Dermis blood vessel endothelial cell (primary cell): ENCODE measurements at places on chromosomes 1 and 21. TPM values are rescaled to one million over a fixed set of nuclear protein-coding genes. Genes with fewer than 3 reads are reported as not detected.

Gene CD1D
- total RNA-seq, result not detected in 2 replicates

Gene DCDC2B
- not detected in 2 replicates for total RNA-seq

Gene GNG4
- 0.17 and 1.2 TPM in 2 replicates for total RNA-seq

Gene KLF18
- total RNA-seq, result not detected in 2 replicates
